ENCODE measurements at places on chromosomes 12 and 14.

GRCh38 chr12:46571608-46572007, 199.0 kb upstream of the SLC38A2 start:
- no peak for DNase-seq

- DNase-seq = no peak
Measured at GRCh38 chr14:77603654-77604255, 12.7 kb downstream of the SPTLC2 start.

DNA sequence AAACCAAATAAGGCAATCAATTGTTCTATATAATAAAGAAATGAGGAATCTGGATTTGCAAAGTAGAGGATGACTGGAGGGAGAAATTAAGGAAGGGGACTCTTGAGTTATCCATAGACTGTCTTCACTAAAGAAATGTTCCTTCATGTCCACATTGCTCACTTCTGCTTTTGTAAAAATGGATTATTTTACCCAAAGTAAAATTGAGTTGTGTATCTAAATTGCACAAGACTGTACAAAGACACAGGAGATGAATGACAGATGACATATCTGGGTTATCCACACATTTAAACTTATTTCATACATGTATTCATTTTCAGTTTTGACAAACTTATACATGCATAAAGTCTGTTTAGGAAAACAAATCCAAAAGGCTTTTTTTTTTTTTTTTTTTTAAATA, 11.3 kb downstream of the ATP2B1 start:
- DNase-seq = no peak

DNA sequence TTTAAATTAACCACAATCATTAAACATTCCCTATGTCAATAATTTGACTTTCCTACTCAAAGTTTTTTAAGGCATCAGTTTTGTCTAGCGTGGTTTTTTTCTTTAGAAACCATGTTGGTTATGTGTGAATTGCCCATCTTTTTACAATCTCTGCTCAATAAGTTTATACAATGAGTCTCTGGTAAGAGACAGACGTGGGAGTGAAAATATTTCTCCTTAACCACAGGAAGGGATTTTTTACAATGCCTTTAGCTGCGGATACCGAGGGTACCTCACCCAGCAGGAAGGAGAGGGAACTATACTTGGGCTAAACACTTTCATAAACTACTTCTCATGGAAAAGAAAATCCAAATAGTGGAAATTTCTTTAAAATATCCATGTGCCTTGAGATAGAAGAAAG, 191.4 kb upstream of the BCL2L14 start:
- no peak for DNase-seq

DNA sequence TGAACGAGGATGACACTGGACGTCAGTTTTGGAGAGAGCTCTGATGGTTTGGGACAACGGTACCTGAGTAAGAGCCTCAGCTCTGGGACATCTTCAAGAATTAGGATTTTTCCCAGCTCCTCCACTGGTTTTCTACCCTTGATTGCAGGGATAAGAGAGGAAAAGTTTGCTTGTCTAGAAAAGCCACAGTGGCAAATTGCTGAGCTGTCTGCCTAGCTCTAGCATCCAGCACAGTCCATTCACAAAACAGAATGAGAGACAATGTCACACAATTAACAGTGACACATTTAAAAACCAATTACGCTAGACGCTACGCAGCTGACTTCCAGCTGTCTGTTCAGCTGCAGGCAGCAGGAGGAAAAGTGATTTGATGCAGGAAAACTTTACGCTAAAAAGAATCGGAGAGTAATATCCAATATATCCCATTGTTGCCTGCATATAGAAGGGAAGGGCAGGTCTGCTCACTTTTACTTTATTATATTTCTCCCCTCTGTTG, 168.1 kb upstream of the PRICKLE1 start:
- DNase-seq = no peak

DNA sequence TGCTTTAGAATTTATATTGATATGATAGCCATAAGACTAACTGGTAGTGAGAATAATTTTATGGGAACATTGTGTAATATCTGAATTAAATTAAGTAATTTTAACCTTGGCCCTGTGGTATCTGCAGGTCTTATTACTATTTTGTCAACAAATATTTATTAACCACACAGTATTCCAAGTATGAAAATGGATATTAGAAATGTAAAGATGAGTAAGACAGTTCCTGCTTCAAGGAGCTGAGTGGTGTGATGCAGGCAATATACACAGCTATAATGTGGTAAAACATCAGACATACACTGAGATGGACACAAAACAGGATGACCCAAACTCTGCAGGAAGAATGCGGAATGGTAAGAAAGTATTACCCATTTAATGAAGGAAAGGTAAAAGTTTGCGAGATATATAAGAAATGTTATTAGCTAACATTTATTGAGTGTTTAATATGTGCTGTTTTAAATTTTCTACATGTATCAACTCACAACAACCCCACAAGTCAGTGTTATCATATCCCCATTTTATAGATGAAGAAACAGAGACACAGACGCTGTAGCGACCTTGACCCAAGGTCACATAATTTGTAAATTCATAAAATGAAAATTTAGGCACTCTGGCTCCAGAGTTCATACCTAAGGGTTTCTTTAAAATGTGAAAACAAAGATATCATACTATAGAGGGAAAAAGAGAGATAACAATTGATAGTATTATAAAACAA, 12.7 kb downstream of the ABCD2 start:
- DNase-seq = no peak

DNA sequence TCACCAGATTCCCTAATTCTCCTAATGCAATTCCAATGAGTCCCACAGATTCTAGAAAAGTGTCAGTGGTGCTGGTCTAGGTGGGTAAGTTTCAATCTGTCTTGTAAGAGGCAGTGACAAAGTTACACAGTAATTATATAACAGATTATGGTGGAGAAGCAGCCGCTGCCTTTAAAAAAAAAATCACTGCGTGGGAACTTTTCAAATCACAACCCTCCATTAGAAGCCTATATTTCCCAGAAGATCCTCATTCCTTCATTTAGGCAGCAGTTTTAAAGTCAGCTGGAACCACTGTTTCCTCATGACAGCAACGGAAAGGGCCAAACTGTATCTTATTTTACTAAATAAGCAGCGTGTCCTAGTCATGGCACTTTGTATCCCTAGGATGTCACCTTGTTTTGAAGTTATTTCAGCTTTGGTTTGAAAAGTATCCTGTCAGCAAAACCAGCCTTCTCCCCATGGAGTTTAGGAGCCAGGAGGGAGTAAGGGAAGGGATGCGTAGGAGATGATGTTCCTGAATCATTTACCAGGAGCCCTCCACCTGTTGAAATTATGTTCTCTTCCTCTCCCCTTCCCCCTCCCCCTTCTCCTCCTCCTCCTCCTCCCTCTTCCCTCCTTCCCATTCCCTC, 27.7 kb upstream of the DUSP6 start:
- DNase-seq = no peak

GRCh38 chr14:75282170-75282554, 3.5 kb downstream of the FOS start:
- DNase-seq = no peak

GRCh38 chr12:121325922-121326396, 26.3 kb downstream of the ANAPC5 start:
- DNase-seq = no peak

- DNase-seq = no peak
Measured at GRCh38 chr12:121190523-121191031, 19.4 kb upstream of the P2RX4 start.

DNA sequence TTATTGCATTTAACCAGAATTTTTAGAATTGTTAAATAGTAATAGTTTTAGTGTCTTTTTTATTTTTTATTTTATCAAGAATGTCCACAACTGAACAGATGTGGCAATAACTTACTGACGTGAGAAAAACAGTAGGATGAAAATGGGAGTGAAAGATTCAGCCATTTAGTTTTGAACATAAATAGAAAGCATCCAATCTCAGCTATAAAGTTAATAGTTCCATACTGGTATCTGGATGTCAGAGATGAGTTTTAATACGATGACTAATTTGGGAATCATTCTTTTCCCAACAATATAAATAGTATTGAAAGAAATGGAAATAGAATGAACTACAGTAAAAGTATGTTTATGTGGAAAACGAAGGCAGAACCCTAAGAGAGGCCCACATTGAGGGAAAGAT, 159.4 kb downstream of the EPS8 start:
- no peak for DNase-seq

DNA sequence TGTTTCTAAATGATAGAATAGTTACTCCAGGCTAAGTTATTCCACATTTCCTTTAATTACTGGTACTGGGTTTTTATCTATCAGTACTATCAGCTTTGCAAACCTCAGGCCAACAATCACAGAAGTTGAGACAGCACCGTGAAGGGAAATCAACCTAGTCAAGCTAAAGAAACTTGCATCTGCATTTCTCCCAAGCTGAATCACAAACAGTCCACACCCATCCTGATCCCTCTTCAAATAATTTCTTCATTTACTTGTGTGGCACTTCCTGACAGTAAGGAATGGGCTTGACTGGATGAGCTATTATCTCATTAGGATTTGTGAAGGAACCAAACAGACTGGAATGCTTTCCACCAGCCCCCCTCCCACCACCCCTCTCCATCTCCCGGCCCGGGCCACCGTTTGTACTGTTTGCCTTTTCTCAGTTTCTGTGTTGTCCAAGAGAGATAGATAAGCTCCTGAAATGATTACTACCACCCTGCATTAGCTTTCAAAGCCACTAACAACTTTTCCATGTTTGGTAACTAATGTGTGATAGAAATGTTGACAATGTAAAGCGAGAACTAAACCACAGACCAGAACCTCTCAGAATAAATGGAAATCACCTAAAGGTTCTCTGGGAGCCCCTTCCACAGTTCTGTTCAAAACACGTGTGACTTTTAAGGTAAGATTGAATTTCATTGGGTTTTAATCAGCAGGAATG, 236.3 kb downstream of the SLC25A21 start:
- DNase-seq = no peak

DNA sequence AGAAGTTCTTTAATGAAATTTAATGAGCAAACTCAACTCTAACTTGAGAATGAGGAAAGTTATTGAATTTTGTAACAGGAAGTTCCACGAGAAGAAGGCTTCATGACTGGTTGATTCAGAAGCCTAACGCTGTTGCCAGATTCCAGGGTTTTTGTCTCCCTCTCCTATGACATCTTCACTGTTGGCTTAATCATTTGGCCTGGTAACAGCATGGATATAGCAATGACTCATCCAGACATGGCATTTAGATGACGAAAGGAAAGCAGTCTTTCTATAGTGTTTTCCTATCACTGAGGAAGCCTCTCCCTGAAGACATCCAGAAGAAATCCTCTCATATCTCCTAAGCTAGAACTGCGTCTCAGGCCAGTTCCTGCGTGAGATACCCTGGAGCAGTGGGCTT, 9.4 kb upstream of the KCNA1 start:
- no peak for DNase-seq

DNA sequence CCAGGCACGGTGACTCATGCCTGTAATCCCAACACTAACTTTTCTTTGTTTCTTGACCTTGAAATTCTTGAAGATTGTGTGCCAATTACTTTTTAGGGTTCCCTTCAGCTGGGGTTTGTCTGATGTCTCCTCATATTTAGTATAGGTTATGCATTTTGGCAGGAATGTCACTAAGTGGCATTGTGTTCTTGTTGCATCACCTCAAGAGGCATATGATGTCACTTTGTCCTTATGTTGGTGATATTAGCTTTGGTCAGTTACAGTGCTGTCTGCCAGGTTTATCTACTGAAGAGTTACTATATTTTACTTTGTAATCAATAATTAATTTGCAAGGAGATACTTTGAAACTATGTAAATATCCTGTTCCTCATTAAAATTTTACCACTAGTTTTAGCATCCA, 61.0 kb upstream of the BTG1 start:
- no peak for DNase-seq

- DNase-seq = no peak
Measured at GRCh38 chr12:114846771-114847170, 162.8 kb upstream of the TBX3 start.

GRCh38 chr12:25266497-25266896, 15.8 kb upstream of the KRAS start:
- no peak for DNase-seq

DNA sequence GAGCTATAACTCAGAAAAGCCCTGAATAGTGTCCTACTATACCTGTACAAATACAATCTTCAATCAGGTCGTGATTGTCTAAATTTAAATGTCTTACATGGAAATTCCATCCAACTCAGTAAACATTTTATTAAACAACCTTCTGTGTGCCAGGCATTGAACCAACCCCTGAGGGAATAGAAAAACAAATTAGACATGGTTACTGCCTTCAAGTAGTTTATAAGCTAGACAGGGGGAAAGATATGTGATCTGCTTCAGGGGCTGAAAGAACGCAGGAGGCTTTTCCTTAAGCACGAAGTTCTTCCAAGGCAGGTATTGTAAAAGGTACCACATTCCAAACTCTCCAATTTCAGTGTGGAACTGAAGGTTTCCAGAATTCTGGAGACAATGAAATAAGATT, 39.7 kb upstream of the STAB2 start:
- DNase-seq = no peak

- DNase-seq = no peak
Measured at GRCh38 chr14:63659726-63660125, 18.1 kb upstream of the WDR89 start.

GRCh38 chr14:91392623-91393303, 24.9 kb downstream of the CCDC88C start:
- DNase-seq = no peak

- DNase-seq = no peak
Measured at GRCh38 chr12:15495746-15496145, 173.4 kb downstream of the PTPRO start.

GRCh38 chr12:117026343-117026742, 72.9 kb downstream of the TESC start:
- DNase-seq = no peak

GRCh38 chr12:2544230-2544629, 250.5 kb upstream of the FKBP4 start:
- no peak for DNase-seq

GRCh38 chr14:33592297-33592696, 358.6 kb downstream of the EGLN3 start:
- DNase-seq = no peak

GRCh38 chr12:19683178-19683927, 244.1 kb downstream of the AEBP2 start:
- no peak for DNase-seq

DNA sequence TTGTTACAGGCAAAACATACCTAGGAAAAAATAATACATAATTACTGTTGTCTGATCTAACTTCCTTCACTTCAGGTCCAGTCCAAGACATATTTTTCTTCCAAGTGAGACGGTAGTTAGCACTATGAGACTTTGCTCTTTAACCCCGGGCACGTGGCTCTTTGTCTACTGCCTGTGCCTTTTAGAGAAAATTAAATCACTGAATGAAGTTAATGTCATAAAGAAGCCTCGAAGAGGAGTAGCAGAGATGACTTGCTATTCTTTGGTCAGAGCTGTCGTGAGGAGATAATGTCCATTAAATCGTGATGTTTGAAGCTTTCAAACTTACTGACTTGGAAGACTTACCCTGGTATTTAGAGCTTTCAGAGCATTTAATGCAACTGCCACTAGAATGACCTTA, 8.7 kb downstream of the TESPA1 start:
- DNase-seq = no peak

- DNase-seq = no peak
Measured at GRCh38 chr12:76002598-76003354, 28.8 kb downstream of the PHLDA1 start.

- DNase-seq = no peak
Measured at GRCh38 chr14:91021115-91021514, 39.3 kb downstream of the RPS6KA5 start.

- DNase-seq = no peak
Measured at GRCh38 chr14:101151226-101151926, 247.9 kb upstream of the RTL1 start.

Data from activated CD4-positive, alpha-beta T cell treated with anti-CD3 and anti-CD28 coated beads, Interleukin-2, amount 50 U/mL, for 24 hours (primary cell).